ENCODE measurements at places on chromosomes 12 and 14. TPM values are rescaled to one million over a fixed set of nuclear protein-coding genes. Genes with fewer than 3 reads are reported as not detected.

DNA sequence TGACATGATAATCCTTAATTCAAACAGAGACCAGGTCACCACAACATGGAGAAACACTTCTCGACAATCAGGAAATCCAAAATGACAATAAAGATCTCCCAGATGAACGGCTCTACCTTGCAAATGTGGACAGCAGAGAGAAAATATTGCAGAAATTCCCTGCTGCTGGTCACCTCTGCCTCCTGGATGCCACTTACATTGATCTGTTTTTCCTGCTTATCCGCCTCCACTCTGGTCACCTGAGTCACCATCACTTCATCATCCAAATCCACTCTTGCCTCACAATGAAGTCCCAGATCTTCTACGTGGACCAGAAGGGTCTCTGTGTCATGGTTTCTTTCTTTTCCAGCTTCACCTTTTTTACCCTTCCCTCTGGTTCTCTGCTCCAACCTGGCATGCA is 21.1 kb downstream of the TTC9 start:
- no peaks in the 10 kb centered on the region for H3K4me1 ChIP-seq
- H3K27me3 ChIP-seq: no peaks in the 10 kb centered on the region
- H3K27ac ChIP-seq: no peak overlapping the region
- DNase-seq: no peak

GRCh38 chr14:65462411-65462810 is 49.9 kb downstream of the FUT8 start:
- H3K4me3 ChIP-seq: no peak overlapping the region
- no peaks in the 10 kb centered on the region for H3K36me3 ChIP-seq
- H3K27ac ChIP-seq: no peak overlapping the region
- no peaks in the 10 kb centered on the region for H3K4me1 ChIP-seq
- no peaks in the 10 kb centered on the region for H3K27me3 ChIP-seq
- no peak for DNase-seq

GRCh38 chr12:49264873-49265792 is at the start of gene TUBA1C:
Gene TUBA1C, plus strand, starts transcription at chr12:49265082. Its CDS starts 100 bp downstream, at chr12:49265182.
- no peaks in the 10 kb centered on the region for H3K27me3 ChIP-seq
- peak within 1 kb of the TSS; percentile 28 for H3K27ac ChIP-seq
- H3K4me3 ChIP-seq: peak within 1 kb of the TSS; percentile 56
- peak; percentile 90 for DNase-seq

DNA sequence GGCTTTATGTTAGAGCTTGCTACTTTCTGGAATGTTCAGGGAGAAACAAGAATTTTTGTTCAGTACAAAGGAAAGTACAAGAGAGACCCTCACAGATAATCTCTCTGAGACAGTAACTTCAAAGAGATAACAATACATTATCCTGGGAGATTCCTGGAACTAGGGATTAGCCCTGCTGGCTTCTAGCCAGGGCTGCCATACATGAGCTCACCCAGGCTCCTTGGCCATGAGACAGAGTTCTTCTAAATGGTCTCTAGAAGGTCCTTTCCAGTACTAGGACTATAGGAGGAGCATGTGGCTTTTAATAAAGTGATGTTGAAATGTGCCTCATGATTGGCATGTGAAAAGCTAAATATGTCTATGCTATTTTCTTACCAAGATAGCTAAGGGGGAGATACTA is 342.5 kb downstream of the EMP1 start:
- no peaks in the 10 kb centered on the region for H3K36me3 ChIP-seq
- no peak for DNase-seq

DNA sequence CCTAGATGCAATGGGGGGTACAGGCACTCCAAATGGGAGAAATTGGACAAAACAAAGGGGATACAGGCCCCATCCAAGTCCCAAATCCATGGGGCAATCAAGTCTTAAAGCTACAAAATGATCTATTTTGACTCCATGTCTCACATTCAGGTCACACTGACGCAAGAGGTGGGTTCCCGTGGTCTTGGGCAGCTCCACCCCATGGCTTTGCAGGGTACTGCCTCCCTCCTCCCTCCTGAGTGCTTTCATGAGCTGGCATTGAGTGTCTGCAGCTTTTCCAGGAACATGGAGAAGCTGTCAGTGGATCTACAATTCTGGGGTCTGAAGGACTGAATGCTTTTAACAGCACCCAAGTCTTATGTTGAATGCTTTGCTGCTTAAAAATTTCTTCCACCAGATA is 274.5 kb upstream of the LRIG3 start:
- no peaks in the 10 kb centered on the region for H3K4me1 ChIP-seq
- DNase-seq: no peak
- no peaks in the 10 kb centered on the region for H3K27me3 ChIP-seq
- H3K36me3 ChIP-seq: no peaks in the 10 kb centered on the region
- no peak overlapping the region for H3K27ac ChIP-seq

GRCh38 chr12:49863946-49864797 is 21.3 kb upstream of the BCDIN3D start:
- H3K27me3 ChIP-seq: no peaks in the 10 kb centered on the region
- H3K4me3 ChIP-seq: no peak overlapping the region
- no peak overlapping the region for H3K27ac ChIP-seq
- H3K36me3 ChIP-seq: no peaks in the 10 kb centered on the region
- DNase-seq: no peak

GRCh38 chr14:36660736-36661505 is 739 bp upstream of the PAX9 start:
- H3K4me3 ChIP-seq: peak overlapping the region; percentile 59
- H3K4me1 ChIP-seq: peaks cover 16% of the 10 kb centered on the region
- DNase-seq: no peak
- no peaks in the 10 kb centered on the region for H3K36me3 ChIP-seq
- H3K27me3 ChIP-seq: peaks cover 100% of the 10 kb centered on the region
- H3K27ac ChIP-seq: no peak overlapping the region

- H3K4me1 ChIP-seq: no peaks in the 10 kb centered on the region
- no peaks in the 10 kb centered on the region for H3K27me3 ChIP-seq
- no peak overlapping the region for H3K4me3 ChIP-seq
- no peak for DNase-seq
- no peaks in the 10 kb centered on the region for H3K36me3 ChIP-seq
Measured at GRCh38 chr12:105554223-105554678, 223.8 kb downstream of the C12orf75 start.

DNA sequence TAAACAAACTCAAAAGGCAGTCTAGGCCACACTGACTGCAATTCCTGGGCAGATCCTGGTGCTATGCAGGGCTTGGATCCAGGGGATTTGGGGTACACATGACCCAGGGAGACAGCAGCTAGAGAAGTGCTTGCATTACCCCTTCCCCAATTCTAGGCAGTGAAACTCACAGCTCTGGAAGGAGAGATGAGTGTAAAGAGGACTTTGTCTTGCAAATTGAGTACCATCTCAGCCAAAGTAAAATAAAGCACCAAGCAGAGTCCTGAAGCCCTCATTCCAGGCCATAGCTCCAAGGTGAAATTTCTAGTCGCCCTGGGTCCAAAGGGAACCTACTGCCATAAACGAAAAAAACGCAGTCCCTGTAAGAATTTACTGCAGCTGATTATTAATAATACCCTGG is 644.9 kb upstream of the FLRT2 start:
- no peaks in the 10 kb centered on the region for H3K4me1 ChIP-seq
- DNase-seq: no peak
- no peak overlapping the region for H3K27ac ChIP-seq

GRCh38 chr14:41062826-41063225 is 543.9 kb upstream of the LRFN5 start:
- H3K4me1 ChIP-seq: no peaks in the 10 kb centered on the region
- no peaks in the 10 kb centered on the region for H3K27me3 ChIP-seq
- no peak overlapping the region for H3K4me3 ChIP-seq
- DNase-seq: no peak
- H3K27ac ChIP-seq: no peak overlapping the region

DNA sequence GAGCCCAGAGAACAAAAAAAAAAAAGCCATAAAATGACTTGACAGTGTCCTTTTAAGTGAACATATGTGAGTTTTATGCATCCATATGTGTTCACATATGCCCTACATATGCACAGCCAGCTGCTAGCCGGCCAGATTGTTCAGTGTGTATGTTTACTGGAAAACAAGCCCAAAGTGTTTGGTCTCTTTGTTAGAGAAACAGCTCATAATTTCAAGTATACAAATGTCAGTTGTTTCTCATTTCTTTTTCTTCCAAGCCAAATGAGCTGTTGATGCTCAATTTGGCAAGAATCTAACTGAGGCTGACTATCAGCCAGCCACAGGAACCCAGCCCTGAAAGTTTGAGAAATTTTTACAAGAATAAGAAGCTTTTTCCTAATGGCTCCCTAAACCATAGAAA is 60.8 kb upstream of the TSPAN8 start:
- H3K4me1 ChIP-seq: no peaks in the 10 kb centered on the region
- H3K27me3 ChIP-seq: no peaks in the 10 kb centered on the region
- H3K4me3 ChIP-seq: no peak overlapping the region
- no peaks in the 10 kb centered on the region for H3K36me3 ChIP-seq
- no peak overlapping the region for H3K27ac ChIP-seq

DNA sequence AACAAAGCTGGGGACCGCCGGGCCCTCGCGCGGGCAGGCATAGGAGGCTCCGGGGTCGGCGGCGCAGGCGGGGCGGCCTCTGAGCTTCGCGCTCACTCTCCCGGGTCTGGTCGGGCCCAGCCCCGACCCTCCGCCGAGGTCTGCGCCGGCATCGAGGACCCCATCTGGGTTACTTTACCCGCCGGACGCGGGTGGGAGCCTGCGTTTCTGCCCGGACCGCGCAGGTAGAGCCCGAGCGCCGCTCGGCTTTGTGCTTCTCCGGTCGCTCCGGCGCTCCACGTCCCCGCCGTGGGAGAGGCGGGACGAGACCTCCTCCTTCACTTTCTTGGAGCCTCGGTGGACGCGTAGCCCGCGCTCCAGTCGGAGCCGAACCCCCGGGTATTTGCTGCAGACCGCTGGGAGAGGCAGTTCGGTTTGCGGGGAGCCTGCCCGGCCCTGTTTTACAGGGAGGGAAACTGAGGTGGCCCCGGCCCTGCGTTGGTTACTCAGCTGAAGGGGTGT is 63.2 kb downstream of the FBXL14 start:
- H3K4me3 ChIP-seq: peak overlapping the region; percentile 93
- DNase-seq: no peak
- H3K4me1 ChIP-seq: peaks cover 58% of the 10 kb centered on the region
- H3K27me3 ChIP-seq: peaks cover 7% of the 10 kb centered on the region

DNA sequence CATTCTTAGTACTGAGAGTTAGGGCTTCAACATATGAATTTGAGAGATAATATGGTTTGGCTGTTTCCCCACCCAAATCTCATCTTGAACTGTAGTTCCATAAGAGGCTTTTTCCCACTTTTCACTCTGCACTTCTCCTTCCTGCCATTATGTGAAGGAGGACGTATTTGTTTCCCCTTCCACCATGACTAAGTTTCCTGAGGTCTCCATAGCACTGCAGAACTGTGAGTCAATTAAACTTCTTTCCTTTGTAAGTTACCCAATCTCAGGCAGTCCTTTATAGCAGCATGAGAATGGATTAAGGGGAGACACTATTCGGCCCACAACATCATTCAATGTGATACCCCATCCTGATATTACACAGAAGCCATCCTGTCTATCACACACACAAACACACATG is 36.8 kb upstream of the ALG10B start:
- no peak overlapping the region for H3K27ac ChIP-seq
- H3K36me3 ChIP-seq: no peaks in the 10 kb centered on the region
- no peak overlapping the region for H3K4me3 ChIP-seq
- no peaks in the 10 kb centered on the region for H3K27me3 ChIP-seq
- DNase-seq: no peak
- no peaks in the 10 kb centered on the region for H3K4me1 ChIP-seq

GRCh38 chr12:16350682-16351081 is 3.2 kb downstream of the MGST1 start:
- no peaks in the 10 kb centered on the region for H3K27me3 ChIP-seq
- H3K27ac ChIP-seq: no peak overlapping the region
- H3K4me3 ChIP-seq: no peak overlapping the region
- peak; percentile 98 for DNase-seq

DNA sequence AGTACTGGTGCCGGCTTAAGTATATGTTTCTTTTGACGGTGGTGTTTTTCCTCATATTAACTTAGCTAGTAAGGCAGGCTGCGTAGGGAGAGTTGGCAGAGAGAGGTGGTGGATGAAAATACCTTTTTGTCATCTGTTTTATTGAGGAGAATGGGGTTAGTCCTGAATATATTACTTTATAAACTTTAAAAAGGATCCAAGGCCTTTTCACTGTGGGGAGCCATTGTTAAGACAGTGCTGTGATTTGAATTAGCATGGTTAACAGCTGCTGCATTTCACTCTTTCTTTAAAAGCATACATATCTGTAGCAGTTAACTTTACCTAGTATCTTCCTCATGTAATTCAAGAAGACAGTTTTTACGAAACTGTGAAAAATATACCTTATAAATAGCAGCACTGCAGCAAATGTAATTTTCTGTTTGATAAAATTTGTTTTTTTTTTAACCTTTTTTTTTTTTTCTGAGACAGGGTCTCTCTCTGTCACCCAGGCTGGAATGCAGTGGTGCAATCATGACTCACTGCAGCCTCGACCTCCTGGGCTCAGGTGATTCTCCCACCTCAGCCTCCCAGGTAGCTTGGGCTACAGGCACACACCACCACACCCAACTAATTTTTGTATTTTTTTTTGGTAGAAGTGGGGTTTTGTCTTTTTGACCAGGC is 57.1 kb downstream of the AEBP2 start:
- no peaks in the 10 kb centered on the region for H3K27me3 ChIP-seq
- H3K4me3 ChIP-seq: no peak overlapping the region

- no peak overlapping the region for H3K27ac ChIP-seq
- H3K4me1 ChIP-seq: peaks cover 10% of the 10 kb centered on the region
- no peaks in the 10 kb centered on the region for H3K27me3 ChIP-seq
- DNase-seq: no peak
Measured at GRCh38 chr14:100028990-100029677, 36.1 kb upstream of the EVL start.

DNA sequence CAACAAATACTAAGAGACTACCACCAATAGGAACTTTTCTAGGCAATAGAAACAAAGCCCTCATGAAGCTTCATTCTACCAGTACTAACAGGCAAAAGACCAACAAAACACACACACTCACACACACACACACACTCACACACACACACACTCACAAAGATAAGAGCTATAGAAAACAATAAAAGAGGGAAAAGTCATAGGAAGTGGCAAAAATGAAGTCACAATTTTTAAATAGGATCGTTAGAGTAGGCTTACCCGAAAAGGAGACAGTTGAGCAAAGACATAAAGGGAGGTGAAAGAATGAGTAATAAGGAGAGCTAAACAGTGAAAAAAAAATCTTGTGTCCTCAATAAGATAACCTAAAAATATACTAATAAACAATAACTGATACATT is 66.5 kb downstream of the C2CD5 start:
- peaks cover 9% of the 10 kb centered on the region for H3K4me1 ChIP-seq
- no peaks in the 10 kb centered on the region for H3K27me3 ChIP-seq
- H3K27ac ChIP-seq: no peak overlapping the region
- H3K36me3 ChIP-seq: peaks cover 6% of the 10 kb centered on the region

GRCh38 chr12:80187660-80188090 is 88.3 kb downstream of the OTOGL start:
- H3K27ac ChIP-seq: peak overlapping the region; percentile 88
- H3K36me3 ChIP-seq: no peaks in the 10 kb centered on the region
- H3K4me1 ChIP-seq: peaks cover 41% of the 10 kb centered on the region
- DNase-seq: peak; percentile 59
- H3K4me3 ChIP-seq: no peak overlapping the region
- H3K27me3 ChIP-seq: no peaks in the 10 kb centered on the region

IKBIP gene
- 19.7 TPM for total RNA-seq

KCNH3 gene
- total RNA-seq: 0.86 TPM

C1QL4 gene
- total RNA-seq: not detected

GSC gene
- 1.3 TPM for total RNA-seq

CCER1 gene
- not detected for total RNA-seq

Data from cardiac muscle cell (in vitro differentiated cells and primary cell).